ENCODE measurements at places on chromosomes 2 and 18. TPM values are rescaled to one million over a fixed set of nuclear protein-coding genes. Genes with fewer than 3 reads are reported as not detected.

LINC00305 gene
- total RNA-seq = not detected

ACTG2 gene
- not detected for total RNA-seq

SPRED2 gene
- total RNA-seq = 2.5 TPM

KCNK3 gene
- not detected for total RNA-seq

THSD7B gene
- not detected for total RNA-seq

PRSS56 gene
- total RNA-seq = not detected

DNA sequence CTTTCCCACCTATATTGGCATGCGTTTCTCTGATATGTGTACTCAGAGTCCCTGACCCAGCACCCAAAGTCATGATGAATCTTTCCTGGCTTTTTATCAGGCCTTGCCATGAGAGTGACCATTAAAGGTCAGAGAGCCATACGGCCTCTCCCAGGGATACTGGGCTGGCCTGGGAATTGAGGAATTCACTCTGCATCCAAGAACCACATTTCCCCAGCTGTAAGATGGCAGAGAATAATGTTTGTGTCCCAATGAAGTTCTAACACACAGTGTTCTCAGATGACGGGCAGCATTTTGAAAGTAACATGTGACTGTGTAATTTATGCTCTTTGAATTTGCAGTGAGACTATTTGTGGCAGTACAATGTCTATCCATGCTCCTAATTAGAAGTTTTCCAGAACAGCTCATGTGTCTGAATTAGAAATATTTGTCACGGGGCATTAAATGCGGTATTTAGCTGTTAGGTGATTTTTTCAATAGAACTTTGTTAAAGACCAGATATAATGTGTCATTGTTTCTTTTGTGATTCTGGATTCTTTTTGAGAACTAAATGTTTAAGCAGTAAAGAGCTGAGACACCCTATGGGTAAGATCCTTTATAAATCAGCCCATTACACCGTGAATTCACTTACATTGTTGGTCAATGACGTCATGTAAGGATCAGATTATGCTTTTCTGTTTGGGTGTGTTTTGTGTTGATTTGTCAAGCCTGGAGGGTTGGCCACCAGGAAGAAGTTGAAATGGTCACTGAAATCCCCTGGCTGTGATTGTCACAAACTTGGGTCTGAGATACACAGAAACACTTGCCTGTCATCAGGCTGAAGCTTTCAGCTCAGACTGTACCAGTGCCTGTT, 7.3 kb upstream of the SLC3A1 start:
- H3K27me3 ChIP-seq = no peaks in the 10 kb centered on the region
- H3K36me3 ChIP-seq = no peaks in the 10 kb centered on the region
- H3K4me3 ChIP-seq = no peak overlapping the region
- H3K4me1 ChIP-seq = no peaks in the 10 kb centered on the region

- no peak overlapping the region for H3K27ac ChIP-seq
- no peaks in the 10 kb centered on the region for H3K4me1 ChIP-seq
- no peaks in the 10 kb centered on the region for H3K36me3 ChIP-seq
- H3K27me3 ChIP-seq = no peaks in the 10 kb centered on the region
- no peak for DNase-seq
Measured at GRCh38 chr2:33262097-33262496, 214.4 kb upstream of the RASGRP3 start.

- no peak overlapping the region for H3K4me3 ChIP-seq
- no peaks in the 10 kb centered on the region for H3K36me3 ChIP-seq
- H3K27me3 ChIP-seq = no peaks in the 10 kb centered on the region
- no peak overlapping the region for H3K27ac ChIP-seq
- H3K4me1 ChIP-seq = no peaks in the 10 kb centered on the region
- no peak for DNase-seq
Measured at GRCh38 chr18:46680784-46681695, 24.0 kb upstream of the LOXHD1 start.
